ENCODE measurements at places on chromosomes 7 and 10.

DNA sequence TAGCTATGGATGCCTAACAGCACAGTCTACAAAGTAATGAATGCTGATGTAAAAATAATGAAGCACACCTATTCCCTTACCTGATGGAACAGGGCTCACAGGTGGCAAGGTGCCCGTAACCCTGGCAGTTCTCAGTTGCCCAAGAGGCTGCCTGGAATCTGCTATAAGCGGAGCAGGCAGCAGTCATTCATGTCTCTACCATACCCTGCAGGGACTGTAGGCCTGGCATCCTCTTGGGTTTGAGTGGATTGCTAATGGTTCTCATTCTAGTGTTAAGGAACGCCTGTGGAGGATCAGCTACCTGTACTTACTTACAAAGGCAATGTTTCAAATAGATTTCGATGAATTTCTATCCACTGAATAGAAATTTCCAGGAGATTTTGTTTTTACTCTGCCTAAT, 38.4 kb downstream of the BAIAP2L1 start:
- DNase-seq, result no peak

- no peak for DNase-seq
These were observed 228.8 kb downstream of the TMEM178B start for GRCh38 chr7:141302617-141303016.

DNA sequence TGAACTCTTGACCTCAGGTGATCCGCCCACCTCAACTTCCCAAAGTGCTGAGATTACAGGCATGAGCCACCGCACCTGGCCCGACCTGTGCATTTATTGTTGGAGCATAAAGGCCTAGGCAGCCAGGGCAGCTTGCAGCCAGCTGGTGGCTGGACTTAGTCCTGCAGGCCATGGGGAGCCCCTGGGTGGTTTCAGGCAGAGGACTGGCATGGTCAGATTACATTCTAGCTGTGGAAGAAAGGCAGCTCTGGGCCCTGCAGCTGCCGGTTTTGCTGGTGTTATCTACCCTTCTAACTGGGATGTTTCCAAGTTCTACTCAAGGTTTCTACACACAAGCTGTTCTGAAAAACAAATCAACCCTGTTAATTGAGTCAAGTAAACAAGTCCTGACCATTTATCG, 22.7 kb upstream of the MKRN1 start:
- no peak for DNase-seq

DNA sequence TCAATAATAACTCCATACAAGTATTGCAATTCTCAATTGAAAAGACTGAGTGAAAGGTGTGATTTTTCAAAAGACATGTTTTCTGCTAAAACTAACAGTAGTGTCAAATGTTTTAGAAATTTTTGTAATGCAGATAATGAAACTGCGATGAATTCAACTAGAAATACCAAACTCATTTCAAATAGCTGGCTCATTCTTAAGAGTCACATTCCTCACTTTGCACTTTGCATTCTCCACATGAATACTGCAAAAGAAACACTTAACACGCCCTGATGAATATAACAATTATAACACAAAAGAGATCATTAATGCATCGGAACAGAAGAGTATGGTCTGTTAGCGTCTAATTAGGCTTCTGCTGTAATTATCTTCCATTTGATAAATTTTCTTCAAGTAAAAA, 15.5 kb upstream of the TSPAN12 start:
- DNase-seq, result no peak

DNA sequence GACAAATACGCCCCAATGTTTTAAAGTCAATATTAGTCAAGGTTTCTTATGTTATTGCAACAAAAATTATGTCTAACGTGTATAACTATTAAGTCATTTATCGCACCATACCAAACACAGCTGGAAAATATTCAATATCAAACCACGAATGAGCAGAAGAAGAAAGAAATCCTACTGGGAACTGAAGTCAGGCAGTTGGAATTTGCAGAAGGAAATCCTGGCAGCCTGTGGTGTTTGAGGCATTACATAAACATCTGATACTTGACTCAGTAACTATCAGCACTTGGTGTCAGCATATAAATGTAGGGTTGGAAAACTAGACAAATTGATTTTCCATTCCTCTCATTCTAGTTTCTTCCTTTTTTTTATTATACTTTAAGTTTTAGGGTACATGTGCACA, 83.4 kb upstream of the NUPR2 start:
- no peak for DNase-seq

GRCh38 chr10:132876131-132876860, 66.1 kb downstream of the CFAP46 start:
- DNase-seq, result no peak

DNA sequence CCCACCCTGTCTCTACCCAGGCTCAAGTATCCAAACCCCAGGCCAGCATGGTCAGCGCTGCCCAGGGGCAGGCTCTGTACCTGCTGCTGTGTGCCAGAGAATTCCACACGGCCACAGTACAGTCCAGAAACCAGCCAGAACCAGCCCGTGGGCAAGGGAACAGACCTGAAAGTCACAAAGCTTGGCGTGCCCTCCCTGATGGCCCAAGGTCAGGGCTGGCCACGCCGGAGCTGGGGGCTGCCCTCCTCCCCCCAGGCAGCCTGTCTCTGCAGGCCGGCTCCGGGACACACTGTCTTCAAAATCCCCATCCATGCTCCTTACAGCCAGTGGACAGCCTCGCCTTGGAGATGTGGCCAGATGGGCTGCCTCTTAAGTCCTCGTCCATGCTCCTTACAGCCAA, 78.4 kb downstream of the CTBP2 start:
- no peak for DNase-seq

DNA sequence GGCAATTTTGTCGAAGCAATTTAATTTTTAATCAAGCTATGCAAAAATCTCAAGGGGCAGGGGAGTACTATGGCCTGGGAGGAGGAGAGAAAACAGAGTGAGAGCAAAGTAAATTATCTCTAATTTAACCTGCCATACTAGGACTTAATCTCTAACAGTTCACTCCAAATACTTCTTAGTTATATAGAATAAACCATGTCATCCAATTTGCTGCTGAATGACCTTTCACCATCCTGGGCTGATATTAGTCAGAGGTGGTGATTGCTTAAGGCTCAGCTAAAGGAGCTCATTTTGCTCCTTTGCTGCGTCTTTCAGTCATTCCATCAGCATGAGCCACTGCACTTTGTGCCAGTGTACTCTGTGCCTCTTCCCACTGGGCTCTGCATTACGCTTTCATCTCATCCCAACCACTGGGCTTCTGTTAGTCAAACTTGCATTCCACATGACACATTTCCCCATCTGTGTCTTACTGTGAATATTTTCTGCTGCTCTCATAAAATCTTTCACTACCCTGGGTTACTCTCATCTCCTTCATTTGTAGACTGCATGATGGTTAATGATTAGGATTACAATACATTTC, 84.3 kb downstream of the CD36 start:
- DNase-seq, result peak; percentile 44

GRCh38 chr10:34905200-34905927, 90.3 kb upstream of the PARD3 start:
- DNase-seq, result no peak

DNA sequence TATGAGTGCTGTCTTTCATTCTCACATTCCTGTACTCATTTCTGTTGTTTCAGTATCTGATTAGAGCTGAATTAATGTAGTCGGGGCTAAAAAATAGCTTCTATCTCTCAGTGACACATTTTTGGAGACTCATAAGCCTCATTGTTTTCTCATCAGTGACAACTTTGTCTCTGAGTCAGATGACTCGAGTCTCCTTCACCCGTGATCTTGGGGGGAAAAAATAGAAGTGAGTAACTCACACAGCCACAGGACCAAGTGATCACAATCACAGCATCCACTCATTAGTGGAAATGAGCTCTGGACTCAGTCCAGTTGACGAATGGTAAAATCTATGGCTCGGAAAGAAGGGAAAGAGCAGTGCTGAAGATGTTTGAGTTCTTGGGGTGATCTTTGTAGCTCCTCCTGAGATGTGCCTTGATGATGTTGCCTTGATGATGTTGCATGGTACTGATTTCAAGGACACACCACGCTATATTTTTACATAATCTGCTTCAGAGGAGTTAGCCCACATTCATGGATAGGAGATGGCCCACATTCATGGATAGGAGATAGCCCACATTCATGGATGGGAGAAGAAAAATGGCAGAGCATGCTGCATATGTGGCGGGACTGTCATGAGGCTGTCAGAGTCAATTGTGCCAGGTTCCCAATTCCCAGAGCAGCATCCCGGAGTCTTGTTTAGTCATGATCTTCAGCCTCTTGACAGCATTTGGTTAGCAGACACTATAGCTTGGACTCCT, 214.7 kb downstream of the CELF2 start:
- no peak for DNase-seq

DNA sequence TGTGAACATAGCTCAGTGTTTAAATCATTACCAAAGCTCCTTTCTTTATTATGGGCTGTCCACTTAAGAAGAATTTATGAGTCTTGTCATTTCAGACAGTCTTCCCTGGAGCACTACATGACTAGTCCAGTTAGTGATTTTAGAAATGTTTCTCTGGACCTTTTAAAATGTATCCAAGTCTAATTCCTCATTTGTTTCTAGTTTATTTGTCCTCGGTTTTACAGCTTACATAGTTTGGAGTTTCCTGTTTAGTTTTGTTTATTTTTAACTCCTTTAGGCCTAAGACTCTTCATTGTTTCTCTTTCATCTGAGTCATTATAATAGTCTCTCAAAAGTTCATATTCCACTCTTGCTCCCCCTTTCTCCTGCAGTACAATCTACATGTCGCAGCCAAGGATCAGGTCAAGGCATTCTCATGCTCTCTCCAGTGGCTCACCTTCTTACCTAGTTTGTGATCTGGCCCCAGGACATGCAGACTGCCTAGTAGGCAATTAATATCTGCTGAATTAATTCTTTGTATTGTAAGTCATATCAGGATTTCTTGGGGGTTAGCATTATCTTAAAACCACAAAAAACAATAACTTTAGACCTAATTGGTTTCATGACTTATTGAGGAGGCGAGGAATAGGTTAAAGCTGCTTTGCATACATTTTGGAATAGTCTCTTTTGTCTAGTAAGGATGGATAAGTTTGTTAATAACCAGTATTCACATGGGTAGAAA, 93.8 kb downstream of the MAPK8 start:
- DNase-seq, result no peak
